Hematopoietic multipotent progenitor cell treated with erythropoietin and hydrocortisone succinate and interleukin-3 and kit ligand, for 8 days (in vitro differentiated cells): ENCODE measurements at places on chromosomes 12 and 14.

GRCh38 chr12:96474206-96474605 lies 15.2 kb upstream of the CFAP54 start:
- DNase-seq, result no peak

GRCh38 chr14:50083467-50084337 lies 32.7 kb downstream of the VCPKMT start:
- no peak for DNase-seq

DNA sequence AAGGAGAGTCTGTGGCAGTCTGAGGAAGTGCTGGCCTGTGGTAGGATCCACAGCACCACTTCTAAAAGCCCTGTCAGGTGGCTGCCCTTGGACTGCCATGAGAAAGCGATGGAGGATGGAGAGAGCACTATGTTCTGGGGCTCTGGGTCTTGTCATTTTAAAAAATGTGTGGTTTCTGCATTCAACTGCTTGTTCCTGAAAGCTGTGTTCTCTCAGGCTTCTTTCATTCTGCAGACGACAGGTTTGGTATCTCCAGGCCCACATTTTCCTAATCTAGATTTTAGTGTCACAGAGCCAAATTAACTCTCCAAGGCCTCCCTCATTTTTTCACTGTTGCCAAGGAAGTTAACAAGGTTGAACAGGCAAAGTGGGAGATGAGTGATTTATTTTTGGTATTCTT lies 10.5 kb downstream of the OVCH1 start:
- DNase-seq, result no peak

DNA sequence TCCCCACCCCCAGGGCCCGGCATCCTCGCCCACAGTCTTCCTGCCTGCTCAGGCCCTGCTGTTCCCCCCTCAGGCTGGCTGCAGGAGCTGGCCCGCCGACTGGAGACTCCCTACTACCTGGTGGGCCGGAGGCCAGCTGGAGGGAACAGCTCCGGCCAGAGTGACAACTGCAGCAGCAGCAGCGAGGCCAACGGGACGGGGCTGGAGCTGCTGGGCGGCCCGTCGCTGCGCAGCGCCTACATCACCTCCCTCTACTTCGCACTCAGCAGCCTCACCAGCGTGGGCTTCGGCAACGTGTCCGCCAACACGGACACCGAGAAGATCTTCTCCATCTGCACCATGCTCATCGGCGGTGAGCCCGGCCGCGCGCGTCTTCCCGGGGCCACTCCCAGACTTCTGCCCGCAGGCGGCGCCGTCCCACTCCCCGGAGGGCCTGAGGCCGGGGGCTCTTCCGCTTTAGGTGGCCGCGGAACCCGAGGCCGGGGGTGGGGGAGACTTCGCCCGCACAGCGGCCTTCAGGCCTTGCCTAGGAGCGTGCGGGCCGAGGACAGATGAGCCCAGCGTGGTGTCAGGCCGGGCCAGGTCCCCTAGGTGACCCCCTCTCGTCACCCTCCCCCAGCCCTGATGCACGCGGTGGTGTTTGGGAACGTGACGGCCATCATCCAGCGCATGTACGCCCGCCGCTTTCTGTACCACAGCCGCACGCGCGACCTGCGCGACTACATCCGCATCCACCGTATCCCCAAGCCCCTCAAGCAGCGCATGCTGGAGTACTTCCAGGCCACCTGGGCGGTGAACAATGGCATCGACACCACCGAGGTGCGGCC lies 10.2 kb downstream of the KCNH3 start:
- no peak for DNase-seq

DNA sequence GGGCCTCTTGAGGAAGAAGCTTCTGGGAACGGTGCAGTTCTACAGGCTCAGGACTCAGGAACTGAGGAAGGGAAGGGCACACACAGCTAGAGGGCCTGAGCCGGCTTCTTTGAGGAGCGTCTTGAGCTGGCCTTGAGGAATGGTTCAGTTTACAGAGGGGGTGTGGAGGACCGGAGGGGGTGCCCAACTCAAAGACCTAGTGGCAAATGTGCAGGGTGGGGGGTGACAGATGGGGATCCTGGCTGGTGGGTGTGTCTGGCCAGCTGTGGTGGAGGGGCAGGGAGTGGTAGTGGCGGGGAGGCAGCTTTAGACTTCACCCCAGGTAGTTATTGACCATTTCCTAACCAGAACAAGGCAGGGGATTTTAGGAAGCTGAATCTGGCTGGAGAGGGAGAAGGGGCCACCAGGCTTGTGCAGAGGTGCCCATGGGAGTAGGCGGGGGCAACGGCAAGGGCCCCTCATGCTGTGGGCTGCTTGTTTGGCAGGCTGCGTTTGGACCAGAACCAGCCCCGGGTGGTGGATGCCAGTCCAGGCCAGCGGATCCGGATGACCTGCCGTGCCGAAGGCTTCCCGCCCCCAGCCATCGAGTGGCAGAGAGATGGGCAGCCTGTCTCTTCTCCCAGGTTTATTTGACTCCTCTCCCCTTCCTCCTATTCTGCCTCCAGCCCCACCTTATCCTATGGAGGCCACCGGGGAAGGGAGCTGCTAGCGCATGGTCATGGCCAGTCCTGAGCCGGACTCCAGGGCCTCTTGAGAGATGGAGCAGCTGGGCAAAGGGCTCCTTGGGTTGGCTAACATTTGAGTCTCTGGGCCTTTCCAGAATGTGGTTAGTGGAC lies 27.8 kb downstream of the PAPLN start:
- no peak for DNase-seq

- DNase-seq, result no peak
Observed at GRCh38 chr12:84767079-84767478, 145.5 kb downstream of the SLC6A15 start.

- DNase-seq, result no peak
Observed at GRCh38 chr12:124053851-124054250, 80.8 kb downstream of the ZNF664 start.

- DNase-seq, result peak; percentile 65
Observed at GRCh38 chr12:24049101-24049500, 99.6 kb upstream of the SOX5 start.

GRCh38 chr12:89161557-89161956 lies 190.7 kb downstream of the DUSP6 start:
- no peak for DNase-seq

- no peak for DNase-seq
Observed at GRCh38 chr14:91341334-91341733, 76.3 kb downstream of the CCDC88C start.

DNA sequence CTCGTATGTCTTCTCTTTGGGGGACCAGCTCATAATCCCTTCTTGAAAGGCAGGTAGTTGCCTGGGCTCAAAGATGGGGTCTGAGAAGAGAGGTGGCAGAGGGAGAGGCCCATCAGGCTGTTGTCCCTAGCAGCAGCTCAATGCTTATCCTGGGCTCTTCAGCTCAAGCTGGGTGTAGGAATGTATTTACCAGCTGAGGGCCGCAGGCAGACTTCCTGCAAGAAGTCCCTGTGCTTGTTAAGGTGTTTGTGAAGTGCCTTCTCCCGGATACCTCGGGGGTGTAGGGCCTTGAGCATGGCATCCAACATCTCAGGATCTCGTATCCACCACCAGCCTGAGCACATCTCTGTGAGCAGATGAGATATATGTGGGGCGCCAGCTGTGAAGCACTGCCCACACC lies 29.4 kb downstream of the BAZ2A start:
- no peak for DNase-seq

GRCh38 chr12:131250951-131251315 lies 297.2 kb downstream of the ADGRD1 start:
- DNase-seq, result no peak

- no peak for DNase-seq
Observed at GRCh38 chr12:62519043-62519442, 52.4 kb downstream of the MON2 start.

- DNase-seq, result no peak
Observed at GRCh38 chr14:100362311-100362927, 39.3 kb downstream of the SLC25A47 start.

GRCh38 chr12:67705394-67706370 lies 57.1 kb downstream of the DYRK2 start:
- DNase-seq, result no peak

DNA sequence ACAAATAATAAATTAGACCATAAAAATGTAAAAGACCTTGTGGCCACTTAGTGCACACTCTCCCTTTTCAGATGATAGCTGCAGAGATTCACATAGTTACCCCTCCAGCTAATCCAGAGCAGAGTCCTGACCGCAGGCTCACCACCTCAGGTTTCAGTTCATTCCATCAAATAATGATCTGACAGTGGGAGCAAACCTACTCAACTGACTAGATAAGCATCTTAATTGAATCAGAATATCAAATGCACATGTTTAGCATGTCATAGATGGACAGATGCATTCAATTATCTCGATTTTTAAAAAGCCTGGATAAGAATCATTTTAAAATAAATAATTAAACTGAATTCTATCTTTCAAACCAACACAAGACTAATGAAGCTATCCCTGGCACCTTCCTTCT lies 242.3 kb upstream of the PDZRN4 start:
- no peak for DNase-seq
